ENCODE measurements at places on chromosomes 11 and 22.

DNA sequence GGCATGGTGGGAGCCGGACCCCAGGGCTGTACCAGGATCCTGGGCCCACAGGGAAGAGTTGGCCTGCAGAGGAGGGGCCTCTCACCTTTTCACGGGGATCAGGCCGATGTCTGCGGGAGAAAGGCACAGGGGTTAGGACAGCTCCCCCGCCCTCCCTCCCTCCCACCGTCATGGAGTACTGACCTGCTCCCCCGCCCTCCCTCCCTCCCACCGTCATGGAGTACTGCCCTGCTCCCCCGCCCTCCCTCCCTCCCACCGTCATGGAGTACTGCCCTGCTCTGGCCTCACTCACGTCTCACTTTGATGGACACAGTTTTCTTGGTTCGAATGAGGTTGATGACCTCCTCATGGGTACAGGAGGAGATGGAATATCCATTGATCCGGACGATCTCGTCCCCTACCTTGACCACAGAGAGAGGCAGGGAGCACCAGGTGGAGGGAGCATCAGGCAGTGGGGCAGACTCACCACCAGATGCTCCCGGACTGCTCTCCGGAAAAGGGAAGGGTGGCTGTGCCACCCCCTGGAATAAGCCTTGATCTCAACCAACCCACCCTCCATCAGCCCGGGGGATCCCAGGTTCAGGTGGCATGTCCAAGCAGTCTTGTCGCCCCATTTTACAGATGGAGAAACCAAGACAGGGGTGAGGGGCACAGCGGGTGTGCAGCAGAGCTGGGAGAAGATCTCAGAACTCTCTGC is 17.1 kb downstream of the USH1C start:
- H3K4me1 ChIP-seq: no peaks in the 10 kb centered on the region
- H3K27me3 ChIP-seq: no peaks in the 10 kb centered on the region
- no peaks in the 10 kb centered on the region for H3K36me3 ChIP-seq
- H3K27ac ChIP-seq: no peak overlapping the region

DNA sequence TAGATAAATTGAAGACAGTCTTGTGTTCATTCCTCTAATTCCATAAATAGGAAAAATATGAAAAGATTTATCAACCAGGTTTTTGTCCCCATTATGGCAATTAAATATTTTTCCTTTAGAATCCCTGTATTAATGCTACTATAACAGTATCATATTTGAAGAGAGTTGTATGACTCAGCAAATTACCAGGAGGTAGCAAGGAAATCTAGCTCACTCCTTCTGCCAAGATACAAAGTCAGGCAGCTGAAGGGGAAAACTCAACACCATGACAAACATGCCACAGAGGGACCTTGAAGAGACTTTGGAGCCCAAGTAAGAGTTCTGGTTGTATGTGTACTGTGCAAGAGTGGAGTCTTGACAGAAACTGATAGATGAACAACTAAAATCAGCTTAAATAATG is 143.3 kb downstream of the GUCY1A2 start:
- no peak overlapping the region for H3K27ac ChIP-seq
- no peaks in the 10 kb centered on the region for H3K27me3 ChIP-seq
- no peak overlapping the region for H3K4me3 ChIP-seq
- DNase-seq: no peak

DNA sequence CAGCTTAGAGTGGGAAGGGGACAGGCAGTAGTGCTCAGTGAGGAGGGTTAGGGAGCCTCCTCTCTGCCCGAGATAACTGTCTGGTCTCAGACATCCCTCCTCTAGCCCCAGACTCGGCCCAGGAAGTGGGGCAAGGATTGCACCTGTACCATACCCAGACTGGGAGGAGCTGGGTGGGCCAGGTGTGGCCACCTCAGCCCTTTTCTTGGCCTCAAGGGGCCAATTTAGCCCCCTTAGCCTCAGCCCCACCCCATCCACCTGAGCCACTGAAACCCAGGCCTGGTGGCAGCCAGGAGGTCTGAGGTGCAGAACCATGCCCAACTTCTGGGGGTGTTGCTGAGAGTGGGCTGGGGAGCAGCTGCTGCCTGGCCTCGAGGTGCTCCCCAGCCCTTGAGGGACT is 6.5 kb downstream of the RELT start:
- H3K4me1 ChIP-seq: peaks cover 36% of the 10 kb centered on the region
- H3K36me3 ChIP-seq: no peaks in the 10 kb centered on the region
- H3K27ac ChIP-seq: peak overlapping the region; percentile 82
- H3K27me3 ChIP-seq: no peaks in the 10 kb centered on the region

GRCh38 chr11:86637988-86638387 is 34.4 kb downstream of the ME3 start:
- no peak for DNase-seq
- H3K27ac ChIP-seq: no peak overlapping the region
- no peaks in the 10 kb centered on the region for H3K4me1 ChIP-seq
- H3K4me3 ChIP-seq: no peak overlapping the region
- no peaks in the 10 kb centered on the region for H3K36me3 ChIP-seq
- no peaks in the 10 kb centered on the region for H3K27me3 ChIP-seq

GRCh38 chr11:23859087-23859486 is 637.8 kb upstream of the LUZP2 start:
- H3K27ac ChIP-seq: no peak overlapping the region
- no peaks in the 10 kb centered on the region for H3K36me3 ChIP-seq
- DNase-seq: no peak
- no peaks in the 10 kb centered on the region for H3K4me1 ChIP-seq
- no peak overlapping the region for H3K4me3 ChIP-seq
- H3K27me3 ChIP-seq: no peaks in the 10 kb centered on the region

DNA sequence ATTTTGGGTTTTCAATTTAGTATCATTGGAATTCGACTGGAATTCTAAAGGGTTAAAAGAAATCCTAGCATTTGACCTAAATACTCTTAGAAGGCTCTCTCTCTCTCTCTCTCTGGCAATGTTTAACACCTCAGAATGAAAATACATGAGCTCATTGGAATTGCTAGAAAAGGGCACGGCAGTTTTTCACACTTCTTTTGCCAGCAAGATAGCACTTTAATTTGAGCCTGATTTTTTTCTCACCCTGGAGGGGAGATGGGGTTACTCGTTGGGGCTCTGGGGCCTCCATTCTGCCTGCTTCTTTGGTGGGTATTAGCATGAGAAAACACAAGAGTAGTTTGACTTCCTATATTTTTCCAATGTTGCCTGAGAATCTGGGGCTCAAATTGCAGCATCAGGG is 22.8 kb upstream of the CLMP start:
- no peak for DNase-seq
- no peaks in the 10 kb centered on the region for H3K4me1 ChIP-seq
- H3K4me3 ChIP-seq: no peak overlapping the region
- H3K27me3 ChIP-seq: no peaks in the 10 kb centered on the region
- H3K27ac ChIP-seq: no peak overlapping the region

DNA sequence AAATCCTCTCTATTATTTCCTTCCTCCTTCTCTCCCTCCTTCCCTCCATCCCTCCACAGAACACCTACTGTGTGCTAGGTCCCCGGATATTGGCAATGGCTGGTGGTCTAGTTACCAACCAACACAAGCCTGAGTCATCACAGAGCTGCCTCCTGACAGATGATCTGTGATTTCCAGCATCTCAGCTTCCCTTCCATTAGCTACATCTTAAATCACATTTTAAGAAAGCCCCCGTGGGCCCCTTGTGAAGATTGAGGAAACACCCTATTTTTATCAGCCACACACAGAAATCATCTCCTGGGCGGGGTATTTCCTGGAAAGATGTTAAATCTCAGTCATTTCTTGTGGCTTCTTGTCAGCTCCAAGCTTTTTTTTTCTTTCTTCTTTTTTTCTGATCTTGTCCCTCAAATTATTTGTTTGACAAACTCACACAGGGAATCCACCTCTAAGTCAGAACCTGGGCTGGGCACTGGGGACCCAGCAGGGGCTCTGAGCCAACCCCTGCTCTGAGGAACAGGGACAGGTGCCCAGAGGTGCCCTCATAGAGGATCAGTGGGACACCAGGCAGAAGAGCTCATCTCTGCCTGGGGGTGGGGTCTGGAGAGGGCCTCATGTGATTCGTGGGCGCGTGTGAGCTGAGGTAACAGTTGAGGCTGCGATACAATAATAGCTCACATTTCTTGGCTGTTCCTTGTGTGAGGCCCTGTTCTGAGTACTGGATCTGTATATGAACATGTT is 42.4 kb downstream of the CACNA1I start:
- peaks cover 92% of the 10 kb centered on the region for H3K27me3 ChIP-seq
- H3K36me3 ChIP-seq: no peaks in the 10 kb centered on the region
- H3K4me3 ChIP-seq: no peak overlapping the region
- DNase-seq: no peak
- no peak overlapping the region for H3K27ac ChIP-seq

- no peak overlapping the region for H3K27ac ChIP-seq
- H3K36me3 ChIP-seq: no peaks in the 10 kb centered on the region
- no peak overlapping the region for H3K4me3 ChIP-seq
- peaks cover 9% of the 10 kb centered on the region for H3K4me1 ChIP-seq
- no peak for DNase-seq
- no peaks in the 10 kb centered on the region for H3K27me3 ChIP-seq
Measured at GRCh38 chr11:76232026-76232665, 25.8 kb upstream of the WNT11 start.

- no peaks in the 10 kb centered on the region for H3K27me3 ChIP-seq
- H3K36me3 ChIP-seq: no peaks in the 10 kb centered on the region
- H3K4me3 ChIP-seq: no peak overlapping the region
Measured at GRCh38 chr11:28984231-28984630, 876.0 kb downstream of the METTL15 start.

DNA sequence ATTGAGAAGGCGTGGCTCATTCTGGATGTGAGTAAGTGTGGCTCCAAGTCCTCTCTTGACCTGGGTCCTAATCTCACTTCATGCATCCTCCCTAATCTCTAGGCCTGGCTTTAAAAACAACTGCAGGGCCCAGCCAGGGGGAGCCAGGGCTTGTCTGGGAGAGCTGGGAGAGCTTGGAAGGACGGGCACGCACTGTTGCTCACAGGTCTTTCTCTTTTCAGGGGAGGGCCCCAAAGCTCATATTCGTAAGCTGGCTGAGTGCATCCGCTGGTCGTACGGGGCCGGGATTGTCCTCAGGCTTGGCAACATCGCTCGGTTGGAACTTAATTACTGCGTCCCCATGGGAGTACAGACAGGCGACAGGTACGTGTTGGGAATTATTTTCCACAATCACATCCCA is 34.1 kb upstream of the PARVB start:
- H3K27ac ChIP-seq: no peak overlapping the region
- no peak overlapping the region for H3K4me3 ChIP-seq
- H3K36me3 ChIP-seq: peaks cover 97% of the 10 kb centered on the region
- H3K4me1 ChIP-seq: peaks cover 9% of the 10 kb centered on the region

DNA sequence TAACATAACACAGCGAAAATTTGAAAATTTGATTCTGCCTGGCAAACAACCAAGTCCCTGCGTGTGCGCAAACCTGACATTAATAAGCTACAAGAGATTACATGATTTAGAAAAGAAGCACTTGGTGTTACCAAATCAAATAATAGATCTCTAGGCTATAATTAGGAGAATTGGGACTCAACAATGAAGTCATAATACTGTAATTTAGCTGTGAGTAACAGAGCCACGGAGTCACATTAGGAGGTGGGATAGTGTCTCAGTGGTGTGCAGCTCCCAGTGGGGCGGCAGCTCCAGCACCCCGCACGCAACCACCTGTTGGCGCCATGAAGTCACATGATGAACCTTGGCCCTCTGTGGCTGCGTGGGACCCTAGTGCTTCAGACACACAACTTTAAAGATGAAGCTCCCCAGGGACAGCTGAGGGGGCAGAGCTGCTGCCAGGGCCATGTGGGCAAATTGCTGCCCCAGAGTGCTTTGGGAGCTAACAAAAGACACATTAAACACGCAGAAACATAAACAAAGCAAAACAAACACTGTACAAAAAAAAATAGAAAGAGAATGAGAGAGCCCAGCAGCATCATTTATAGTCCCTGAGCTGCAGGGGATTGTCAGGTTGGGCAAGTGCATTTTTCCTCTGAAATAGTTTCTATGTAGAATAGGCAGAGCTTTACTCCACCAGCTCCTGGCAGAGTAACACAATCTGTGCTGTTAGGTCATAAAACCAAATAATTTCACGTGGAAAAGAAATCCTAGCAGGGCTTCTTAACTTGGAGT is 605.6 kb downstream of the SOX6 start:
- no peak for DNase-seq
- no peaks in the 10 kb centered on the region for H3K36me3 ChIP-seq
- H3K4me1 ChIP-seq: no peaks in the 10 kb centered on the region
- no peaks in the 10 kb centered on the region for H3K27me3 ChIP-seq
- H3K4me3 ChIP-seq: no peak overlapping the region
- no peak overlapping the region for H3K27ac ChIP-seq

GRCh38 chr11:18010121-18010670 is 2.7 kb downstream of the SERGEF start:
- H3K27ac ChIP-seq: no peak overlapping the region
- H3K4me1 ChIP-seq: no peaks in the 10 kb centered on the region
- no peak for DNase-seq
- no peak overlapping the region for H3K4me3 ChIP-seq

DNA sequence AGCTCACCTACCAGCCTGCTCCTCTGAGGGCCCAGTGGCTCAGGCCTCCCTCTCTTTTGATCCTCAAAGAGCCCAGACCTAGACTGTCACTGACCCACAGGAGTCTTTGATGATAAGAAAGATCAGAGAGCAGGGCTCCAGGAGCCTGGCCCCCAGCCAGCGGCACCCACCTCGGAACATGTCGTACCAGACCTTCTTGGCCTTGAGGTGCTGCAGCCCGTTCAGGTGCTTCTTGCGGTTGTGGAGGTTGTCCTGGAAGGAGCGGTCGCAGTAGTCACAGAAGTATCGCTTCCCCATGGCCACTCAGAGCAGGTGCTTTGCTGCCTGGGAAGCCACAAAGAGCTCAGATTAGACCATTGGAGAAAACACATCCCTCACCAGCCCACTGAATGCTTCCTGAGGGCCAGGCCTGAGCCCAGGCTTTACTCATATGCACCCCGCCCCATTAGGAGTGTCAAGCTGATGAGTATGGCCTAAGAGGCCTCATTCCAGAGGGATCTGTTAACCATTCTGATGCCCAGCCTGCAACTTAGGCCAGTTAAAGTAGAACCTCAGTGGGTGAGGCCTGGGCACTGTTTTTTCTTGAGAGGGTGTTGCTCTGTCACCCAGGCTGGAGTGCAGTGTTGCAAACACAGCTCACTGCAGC is 18.4 kb downstream of the ZMAT5 start:
- no peaks in the 10 kb centered on the region for H3K27me3 ChIP-seq
- H3K27ac ChIP-seq: peak overlapping the region; percentile 52
- no peak for DNase-seq
- H3K4me3 ChIP-seq: no peak overlapping the region
- H3K4me1 ChIP-seq: peaks cover 52% of the 10 kb centered on the region

DNA sequence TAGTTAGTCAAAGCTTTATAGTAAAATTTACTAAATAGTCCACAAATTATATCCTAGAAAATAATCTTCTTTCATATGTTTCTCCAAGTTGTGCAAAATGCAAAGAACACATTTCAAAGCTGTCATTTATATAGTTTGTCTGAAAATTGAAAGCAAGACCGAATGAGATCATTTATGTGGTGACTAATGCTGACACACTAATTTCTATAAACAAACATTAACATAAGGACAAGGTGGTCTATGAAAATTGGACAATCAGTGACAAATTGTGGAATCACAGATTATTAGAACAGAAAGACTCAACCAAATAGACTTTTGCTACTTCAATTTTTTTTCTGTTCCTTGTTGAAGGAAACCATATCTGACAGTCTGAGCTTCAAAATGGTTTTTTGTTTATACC is 1056.1 kb downstream of the LRRC4C start:
- H3K4me3 ChIP-seq: no peak overlapping the region
- DNase-seq: no peak
- no peak overlapping the region for H3K27ac ChIP-seq

- peak within 1 kb of the TSS; percentile 82 for H3K4me3 ChIP-seq
- H3K27me3 ChIP-seq: no peaks in the 10 kb centered on the region
- peak within 1 kb of the TSS; percentile 98 for H3K27ac ChIP-seq
- no peak for DNase-seq
- peaks cover 23% of the 10 kb centered on the region for H3K4me1 ChIP-seq
Measured at GRCh38 chr22:20131597-20131858, at the start of gene ZDHHC8. ZDHHC8 (plus strand) TSS chr22:20131804; CDS start chr22:20131948, 144 bp downstream.

Data from esophagus squamous epithelium (tissue), 5 donors.